ENCODE measurements at places on chromosomes 1 and 21. TPM values are rescaled to one million over a fixed set of nuclear protein-coding genes. Genes with fewer than 3 reads are reported as not detected.
A peak's percentile ranks its signal among the peaks of the same experiment; 100 is the strongest.

S100A7A gene
- not detected for total RNA-seq

CD160 gene
- total RNA-seq = not detected

THEMIS2 gene
- not detected for total RNA-seq

RGS13 gene
- total RNA-seq = not detected

LY9 gene
- total RNA-seq = not detected

TRIM63 gene
- total RNA-seq = not detected

KCNT2 gene
- total RNA-seq = 1.2 TPM

KIF17 gene
- 3.6 TPM for total RNA-seq

TAF5L gene
- total RNA-seq = 26.2 TPM

- no peak for DNase-seq
Observed at GRCh38 chr1:214823311-214824117, 220.5 kb downstream of the CENPF start.

- no peak for DNase-seq
Observed at GRCh38 chr1:206050655-206051235, 2.2 kb upstream of the RHEX start.

- no peak for DNase-seq
Observed at GRCh38 chr1:68279846-68280245, 47.5 kb upstream of the WLS start.

- peak; percentile 70 for DNase-seq
Observed at GRCh38 chr1:116375887-116376728, 3.1 kb downstream of the ATP1A1 start.

GRCh38 chr1:36446271-36446670 is 4.0 kb downstream of the OSCP1 start:
- DNase-seq = no peak

DNA sequence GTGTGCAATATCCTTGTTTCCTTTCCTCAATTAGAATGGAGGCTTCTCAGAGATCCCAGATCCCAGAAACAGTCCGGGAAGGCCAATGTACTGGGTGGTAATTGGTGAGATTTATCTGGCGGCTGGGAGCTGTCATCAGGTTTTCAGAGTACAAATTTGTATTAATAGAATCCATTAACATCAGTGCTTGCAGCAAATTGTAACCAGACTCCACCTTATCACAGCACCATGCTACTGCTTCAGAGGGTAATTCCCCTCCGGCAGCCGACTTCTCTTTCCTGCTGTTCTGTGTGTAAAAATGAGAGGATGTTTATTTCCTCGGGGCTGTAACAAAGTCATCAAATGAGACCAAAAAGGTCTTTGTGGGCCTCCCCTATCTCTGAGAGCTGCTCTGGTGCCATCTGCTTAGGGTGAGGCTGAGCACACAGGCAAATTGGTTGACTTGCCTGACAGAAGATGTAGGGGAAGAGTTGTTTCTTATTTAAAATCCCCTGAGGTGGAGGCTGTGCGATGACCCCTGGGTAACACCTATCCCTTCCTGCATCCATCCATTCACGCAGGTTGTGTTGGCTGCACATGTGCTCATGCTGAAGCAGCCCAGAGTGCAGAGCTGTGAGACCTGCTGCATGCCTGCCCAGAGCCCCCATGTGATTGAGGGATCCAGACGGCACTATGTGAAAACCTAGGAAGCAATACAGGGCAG is 19.2 kb downstream of the NFASC start:
- DNase-seq = no peak

- DNase-seq = no peak
Observed at GRCh38 chr1:213075725-213076124, 24.7 kb downstream of the RPS6KC1 start.

DNA sequence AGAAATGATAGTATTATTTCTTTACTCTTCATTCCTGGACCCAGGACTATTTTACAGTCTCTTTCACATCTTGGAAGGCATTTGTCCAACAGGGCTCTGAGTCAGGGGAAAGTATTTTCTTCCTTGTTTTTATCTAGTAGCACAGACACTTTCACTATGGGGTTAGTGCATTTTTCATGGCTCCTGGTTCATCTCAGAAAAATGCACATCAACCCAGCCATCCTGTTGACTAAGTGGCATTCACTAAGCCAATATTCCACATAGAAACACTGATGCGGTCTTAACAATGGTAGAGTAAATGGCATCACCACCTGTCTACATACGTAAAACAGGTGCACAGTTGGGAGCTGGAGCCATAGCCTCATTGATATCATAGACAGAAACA is 87.4 kb upstream of the C1orf21 start:
- DNase-seq = peak; percentile 75

- no peak for DNase-seq
Observed at GRCh38 chr21:14846621-14847020, 218.2 kb downstream of the NRIP1 start.

DNA sequence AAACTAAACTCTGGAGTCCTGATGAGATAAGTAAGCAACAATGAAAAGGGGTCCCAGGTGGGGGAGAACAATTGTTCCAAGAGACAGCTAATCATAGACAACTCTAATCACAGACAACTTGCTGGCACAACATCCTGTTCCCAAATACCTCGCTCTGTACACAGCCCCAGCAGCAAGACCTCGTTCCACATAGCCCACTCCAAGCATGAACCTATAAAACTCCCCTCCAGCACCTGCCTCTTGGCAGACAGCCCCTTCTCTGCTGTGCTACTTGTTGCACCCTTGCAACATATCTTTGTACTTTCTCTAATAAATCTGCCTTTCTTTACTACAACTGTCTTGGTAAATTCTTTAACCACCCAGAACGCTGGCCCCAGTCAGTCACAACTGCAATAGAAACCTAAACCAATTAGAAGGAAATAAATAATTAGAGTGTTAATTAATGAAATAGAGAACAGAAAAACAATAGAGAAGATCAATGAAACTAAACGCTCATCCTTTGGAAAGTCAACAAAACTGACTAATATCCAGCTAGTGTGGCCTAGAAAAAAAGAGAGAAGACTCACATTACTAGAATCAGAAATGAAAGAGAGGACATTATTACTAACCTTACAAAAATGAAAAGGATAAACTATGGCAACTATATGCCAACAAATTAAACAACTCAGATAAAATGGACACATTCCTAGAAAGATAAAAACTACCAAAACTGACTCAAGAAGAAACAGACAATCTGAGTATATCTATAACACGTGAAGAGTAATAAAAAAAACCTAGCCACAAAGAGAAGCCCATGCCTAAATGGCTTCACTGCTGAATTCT is 36.1 kb downstream of the LRRC40 start:
- DNase-seq = no peak

DNA sequence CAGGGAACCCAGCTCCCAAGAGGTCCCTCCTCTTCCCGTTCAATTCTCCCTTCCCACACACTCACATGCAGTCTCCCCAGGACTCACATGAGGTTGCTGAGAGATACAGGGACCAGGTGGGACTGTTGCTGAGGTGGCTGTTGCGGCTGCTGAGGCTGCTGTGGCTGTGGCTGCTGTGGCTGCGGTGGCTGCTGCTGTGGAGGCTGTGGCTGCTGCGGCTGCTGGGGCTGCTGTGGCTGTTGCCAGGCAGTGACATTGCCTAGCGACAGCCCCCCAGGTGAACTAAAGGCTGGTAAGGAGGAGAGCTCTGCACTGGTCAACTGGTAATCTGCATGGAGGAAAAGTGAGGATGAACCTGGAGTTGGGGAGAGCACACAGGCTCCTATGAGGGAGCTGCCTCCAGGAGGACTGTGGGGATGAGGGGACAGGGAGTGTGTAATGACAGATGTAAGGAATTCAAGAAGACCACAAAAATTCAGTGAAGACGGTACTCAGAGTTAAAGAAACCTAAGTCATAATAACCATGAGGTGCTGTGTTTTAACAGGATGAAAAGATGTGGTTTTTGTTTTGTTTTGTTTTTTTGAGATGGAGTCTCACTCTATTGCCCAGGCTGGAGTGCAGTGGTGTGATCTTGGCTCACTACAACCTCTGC is 31.8 kb downstream of the MEF2D start:
- DNase-seq = no peak

DNA sequence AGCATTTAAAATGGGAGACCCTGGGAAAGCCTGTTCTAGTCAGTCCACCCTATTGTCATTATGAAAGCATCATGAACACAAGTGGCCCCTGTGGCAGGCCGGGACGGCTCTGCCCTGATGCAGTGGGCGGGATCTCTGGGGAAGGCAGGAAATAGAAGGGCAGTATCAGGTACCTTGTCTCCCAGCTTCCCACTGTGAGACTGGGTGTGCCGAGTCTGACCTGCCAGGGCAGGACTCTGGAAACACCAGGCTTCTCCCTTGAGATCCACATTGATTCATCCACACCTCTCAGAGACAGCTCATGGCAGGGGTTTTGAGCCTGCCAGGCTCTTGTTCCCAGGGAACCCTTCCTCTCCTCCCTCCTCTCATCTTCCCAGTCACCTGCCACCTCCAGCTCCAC is 24.5 kb upstream of the GNPAT start:
- peak; percentile 27 for DNase-seq

GRCh38 chr1:183075861-183076260 is 52.6 kb downstream of the LAMC1 start:
- no peak for DNase-seq

DNA sequence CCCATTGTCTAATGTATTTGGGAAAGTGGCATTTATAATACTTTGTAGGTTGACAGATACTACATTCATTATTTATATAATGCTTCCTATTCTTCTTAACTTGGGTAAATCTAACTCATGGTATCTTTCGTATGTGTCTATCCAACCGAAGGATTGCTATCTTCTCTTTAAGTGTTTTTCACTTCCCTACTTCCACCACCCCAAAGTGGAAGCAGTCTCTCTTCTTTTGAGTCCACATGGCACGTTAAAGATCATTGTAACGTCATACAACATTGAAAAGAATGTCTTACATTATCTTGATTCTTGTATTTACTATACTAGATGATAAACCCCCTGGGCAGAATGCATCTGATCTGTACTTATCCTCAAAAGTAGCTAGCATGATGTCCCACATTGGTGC is 21.2 kb downstream of the ATP1A1 start:
- DNase-seq = no peak

DNA sequence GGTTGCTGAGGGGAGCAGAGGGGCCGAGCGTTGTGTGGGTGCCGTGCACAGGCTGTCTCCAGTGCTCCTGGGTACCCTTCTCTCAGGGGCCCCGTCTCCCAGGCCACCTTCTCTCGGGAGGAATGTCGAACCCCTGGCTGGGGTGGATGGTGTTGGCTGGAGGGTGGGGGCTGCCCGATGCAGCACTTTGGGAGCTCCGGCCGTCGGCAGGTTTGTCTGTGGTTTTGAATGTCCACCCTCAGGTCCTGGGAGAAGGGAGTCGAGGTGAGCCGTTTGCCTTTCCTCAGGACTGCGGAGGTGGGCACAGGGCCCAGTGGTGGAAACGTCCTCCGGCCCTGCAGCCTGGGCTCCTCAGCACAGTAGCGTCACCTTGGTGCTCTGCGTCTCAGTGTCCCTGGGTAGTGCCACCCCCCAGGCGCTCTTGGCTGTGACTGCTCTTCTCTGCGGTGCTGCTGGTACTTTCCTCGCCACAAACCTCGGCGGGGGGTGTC is 14.5 kb downstream of the SLX9 start:
- DNase-seq = no peak

- peak; percentile 92 for DNase-seq
Observed at GRCh38 chr1:24744911-24745710, at the start of gene CLIC4. CLIC4 (plus strand) TSS chr1:24745447; CDS start chr1:24745554, 107 bp downstream.

GRCh38 chr1:229888561-229889001 is 178.5 kb upstream of the GALNT2 start:
- no peak for DNase-seq

DNA sequence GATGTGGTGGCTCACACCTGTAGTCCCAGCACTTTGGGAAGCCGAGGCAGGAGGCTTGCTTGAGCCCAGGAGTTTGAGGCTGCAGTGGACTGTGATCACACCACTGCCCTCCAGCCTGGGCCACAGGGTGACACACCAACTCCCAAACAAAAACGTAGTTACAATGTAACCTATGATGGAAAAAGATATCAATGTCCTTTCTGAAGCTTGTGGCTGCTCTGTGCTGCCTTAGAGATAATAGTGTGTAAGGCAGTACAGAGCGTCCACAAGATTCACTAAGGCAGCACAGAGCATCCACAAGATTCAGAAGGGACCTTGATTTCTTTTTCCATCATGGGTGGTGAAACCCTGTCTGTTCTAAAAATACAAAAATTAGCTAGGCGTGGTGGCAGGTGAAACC is 42.5 kb downstream of the ACTN2 start:
- DNase-seq = no peak

DNA sequence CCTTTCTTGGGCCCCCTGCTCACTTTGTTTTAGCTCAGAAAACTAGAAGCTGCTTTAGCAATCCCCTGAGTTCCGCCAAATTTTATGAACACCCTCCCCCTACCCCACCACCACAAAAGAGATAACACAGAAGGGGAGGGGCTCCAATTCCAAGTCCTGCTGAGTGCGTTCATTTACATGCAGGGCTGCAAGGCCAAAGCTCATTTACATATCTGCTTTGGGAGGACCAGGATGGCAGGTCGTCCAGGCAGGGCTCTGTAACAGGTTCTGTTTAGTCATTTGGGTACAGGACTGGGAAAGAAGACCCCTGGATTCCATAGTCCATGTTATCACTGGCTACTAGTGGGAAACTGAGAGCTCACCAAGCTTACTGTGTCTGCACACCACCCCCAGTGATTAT is 35.9 kb upstream of the KIF21B start:
- no peak for DNase-seq

DNA sequence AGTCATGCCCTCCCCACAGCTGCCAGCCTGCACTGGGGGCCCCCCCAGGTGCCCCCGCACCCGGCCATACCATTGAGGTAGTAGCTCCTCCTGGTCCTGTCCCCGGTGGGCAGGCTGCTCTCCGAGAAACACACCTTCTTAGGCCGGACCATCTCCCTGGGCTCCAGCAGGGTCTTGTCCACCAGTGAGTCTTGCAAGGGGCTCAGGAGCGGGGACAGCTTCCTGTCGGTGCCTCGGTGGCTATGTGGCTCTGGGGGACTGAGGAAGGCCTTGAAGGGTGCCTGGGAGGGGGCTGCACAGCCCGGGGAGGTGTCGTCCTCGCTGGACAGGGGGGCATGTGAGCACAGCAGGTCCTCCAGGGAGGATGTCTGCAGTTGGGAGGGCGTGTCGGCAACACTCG is 12.9 kb upstream of the FTCD start:
- no peak for DNase-seq
